T-helper 22 cell (primary cell): ENCODE measurements at places on chromosomes 16 and 17.

- DNase-seq, result no peak
Measured at GRCh38 chr16:49602201-49602975, 228.8 kb downstream of the C16orf78 start.

DNA sequence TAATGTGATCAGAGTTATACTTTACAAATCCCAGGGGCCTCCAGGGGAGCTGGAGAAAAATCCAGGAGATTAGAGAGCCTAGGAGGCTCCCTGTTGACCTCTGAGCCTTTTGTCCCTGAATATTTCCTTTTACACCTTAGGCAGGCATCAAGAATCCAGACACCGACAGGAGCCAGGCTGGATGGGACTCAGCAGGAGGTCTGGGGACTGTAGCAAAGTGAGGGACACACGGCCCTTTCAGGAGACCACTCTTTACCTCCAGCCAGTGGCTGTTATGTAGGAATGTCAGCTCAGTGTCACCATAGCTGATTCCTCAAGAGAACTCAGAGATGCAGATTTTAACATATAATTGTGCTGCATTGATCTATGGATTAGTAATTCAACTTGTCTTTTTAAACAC, 198.4 kb downstream of the SHISA9 start:
- no peak for DNase-seq

DNA sequence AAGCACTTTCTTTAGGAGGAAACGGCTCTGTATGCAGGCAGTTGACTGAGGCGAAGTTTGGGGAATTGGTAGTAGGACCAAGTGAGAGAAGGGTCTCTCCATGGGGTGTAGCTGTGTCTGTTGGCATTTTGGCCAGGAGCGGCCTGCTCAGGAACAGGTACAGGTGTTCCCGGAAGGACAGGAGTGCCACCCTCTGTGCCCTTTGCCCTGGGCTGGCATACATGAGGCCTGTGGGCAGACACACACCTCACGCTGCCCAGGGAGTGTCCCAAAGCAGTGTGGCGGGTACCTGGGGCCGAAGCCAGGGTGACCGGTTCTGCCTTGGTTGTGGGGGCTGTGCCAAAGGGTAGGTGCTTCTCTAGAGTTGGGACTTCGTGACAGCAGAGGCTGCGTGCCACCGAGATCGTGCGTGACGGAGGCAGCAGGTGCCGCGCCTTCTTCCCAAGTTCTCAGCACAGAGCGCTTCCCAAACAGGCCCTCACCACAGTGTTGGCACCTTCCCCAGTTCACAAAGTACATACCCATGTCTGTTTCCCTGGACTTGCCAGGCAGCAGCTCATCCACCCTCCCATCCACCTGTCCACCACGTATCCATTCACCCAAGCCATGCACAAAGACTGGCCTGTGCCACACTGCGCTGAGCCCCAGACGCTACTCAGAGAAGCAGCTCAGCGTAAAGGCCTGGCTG, 19.9 kb upstream of the TCF25 start:
- DNase-seq, result no peak

- DNase-seq, result no peak
Measured at GRCh38 chr17:43548689-43549379, 2.7 kb upstream of the ETV4 start.

DNA sequence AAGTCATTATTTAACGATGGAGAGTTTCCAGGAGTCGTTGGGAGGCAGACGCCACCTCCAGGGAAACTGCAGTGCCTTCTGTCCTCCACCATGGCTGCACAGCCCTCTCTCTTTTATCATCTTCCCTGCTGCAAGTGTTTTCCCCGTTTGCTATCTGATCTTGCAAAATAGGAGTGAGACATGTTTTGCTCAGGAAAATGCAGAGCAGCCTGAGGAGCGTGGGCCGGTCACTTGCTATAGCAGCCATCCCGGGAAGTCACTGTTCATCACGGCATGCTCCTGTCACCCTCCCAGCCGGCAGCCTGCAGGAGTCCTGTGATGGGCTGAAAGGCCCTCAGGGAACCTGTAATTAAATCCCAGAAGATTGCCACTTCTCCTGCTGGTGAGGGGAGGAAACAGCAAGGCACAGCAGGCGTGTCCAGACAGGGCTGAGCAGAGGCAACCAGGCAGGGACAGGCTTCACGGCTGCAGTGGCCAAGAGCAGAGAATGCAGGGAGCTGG, 143.1 kb downstream of the GSG1L start:
- DNase-seq, result no peak

GRCh38 chr16:72123426-72123825, 29.8 kb downstream of the DHX38 start:
- DNase-seq, result no peak

DNA sequence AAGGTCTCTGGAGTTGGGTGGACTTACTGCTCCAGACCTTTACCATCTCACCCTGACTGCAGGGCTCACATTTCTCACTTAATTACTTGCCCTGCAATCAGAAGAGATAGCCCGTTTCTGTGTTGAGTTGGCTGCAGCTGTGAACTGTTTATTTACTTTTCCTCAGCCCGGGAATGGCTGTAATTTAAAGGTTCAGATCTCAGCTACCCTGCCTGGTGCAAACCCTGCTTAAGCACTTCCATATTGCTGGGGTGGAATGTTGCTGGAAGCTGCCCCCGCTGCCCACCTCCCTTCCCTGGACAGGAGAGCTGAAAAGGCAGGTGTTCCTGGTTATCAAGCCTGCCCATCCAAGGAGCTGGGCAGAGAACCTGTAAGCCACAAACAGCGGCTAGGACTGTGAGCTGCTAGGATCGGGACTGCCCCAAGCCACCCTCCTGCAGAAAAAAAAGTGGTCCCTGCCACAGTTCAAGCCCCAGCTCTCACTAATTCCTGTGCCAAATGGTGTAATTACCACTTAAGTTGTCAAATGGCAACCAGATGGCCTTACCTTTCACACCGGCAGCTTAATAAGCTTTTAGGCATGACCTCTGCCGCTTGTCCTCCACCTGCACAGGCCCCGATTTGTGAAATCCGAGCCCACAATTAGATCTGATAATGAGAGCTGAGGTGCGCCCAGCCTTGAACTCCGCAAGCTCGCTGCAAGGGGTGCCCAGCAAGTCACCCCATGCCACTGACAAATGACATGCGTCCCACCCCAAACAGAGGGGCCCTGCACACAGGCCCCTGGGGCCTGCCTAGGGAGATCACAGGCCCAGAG, 269.8 kb downstream of the C16orf95 start:
- no peak for DNase-seq

- no peak for DNase-seq
Measured at GRCh38 chr17:39090400-39090799, 61.0 kb downstream of the PLXDC1 start.

DNA sequence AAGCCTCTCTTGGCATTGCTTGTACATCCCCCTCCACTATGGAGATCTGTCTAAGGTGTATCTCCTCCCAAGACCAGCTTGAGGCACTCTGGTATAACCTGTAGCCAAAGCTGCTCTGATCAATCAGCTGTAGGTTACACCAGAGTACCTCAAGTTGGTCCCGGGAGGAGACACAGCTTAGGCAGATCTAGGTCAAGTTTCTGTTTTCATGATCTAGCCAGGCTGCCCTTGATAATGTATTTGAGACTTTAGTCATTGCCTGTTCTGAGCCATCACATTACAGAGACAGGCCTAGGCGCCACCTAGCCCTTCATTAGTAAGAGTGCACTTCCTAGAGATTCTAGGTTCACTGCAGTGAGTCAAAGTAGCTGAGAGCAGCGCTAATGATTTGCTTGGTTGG, 31.4 kb downstream of the ASGR1 start:
- no peak for DNase-seq

GRCh38 chr16:56601325-56601724, 7.1 kb upstream of the MT2A start:
- no peak for DNase-seq

DNA sequence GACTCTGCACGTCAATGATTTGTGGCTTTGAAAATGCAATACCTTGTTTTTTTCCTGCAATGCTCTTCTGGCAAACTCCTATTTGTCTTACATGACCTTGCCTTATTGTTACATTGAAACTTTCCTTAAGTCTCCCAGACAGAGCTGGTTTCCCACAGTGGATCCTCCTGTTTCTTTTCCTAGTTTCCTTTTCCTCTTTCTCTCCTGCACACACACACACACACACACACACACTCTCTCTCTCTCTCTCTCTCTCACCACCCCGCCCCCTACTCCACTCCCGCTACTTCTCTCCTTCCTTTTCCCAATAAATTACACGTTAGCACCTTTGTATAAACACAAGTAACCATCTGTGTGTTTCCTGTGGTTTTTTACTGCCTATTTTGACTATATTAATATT, 2.3 kb downstream of the ORC6 start:
- DNase-seq, result no peak

DNA sequence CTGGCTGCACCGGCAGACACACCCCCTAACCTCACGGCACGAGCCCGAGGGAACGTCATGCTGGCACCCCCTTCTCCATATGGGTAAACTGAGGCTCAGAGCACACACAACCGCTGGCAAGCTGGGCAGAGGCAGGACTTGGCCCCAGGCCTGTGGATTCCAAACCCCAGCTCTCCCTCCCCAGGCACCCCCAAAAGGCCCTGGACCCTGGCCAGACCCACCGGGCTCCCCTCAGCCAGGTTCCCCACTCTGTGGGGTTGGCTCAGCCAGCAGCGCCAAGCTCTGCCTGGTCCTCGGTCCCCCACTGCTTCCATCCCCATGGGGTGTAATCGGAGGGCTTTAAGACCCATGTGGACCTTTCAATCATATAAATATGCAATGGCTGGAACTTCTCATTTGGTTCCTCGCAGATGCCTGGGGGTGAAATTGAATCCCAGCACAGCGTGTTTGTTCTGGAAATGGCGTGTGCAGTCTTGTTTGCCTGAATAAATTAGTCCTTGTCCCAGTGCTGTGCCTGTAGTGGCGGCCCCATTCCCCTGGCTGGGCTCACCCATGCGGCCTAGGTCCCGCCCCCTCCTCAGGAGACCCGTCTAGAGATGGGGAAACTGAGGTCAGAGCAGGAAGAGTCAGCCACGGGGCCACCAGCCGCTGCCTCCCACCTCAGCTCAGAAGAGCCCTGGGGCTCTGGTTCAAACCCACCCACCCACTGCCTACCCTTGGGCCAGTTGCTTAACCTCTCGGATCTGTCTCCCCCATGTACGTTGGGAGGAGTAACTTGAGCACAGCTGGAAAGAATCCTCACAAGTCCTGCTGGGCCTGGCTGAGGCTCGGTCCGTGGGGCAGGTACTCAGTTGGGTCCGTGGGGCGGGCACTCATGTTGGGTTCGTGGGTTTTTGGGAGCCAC, 57.3 kb downstream of the ZFPM1 start:
- DNase-seq, result no peak

GRCh38 chr16:58124601-58124915, 4.6 kb downstream of the CFAP20 start:
- no peak for DNase-seq

DNA sequence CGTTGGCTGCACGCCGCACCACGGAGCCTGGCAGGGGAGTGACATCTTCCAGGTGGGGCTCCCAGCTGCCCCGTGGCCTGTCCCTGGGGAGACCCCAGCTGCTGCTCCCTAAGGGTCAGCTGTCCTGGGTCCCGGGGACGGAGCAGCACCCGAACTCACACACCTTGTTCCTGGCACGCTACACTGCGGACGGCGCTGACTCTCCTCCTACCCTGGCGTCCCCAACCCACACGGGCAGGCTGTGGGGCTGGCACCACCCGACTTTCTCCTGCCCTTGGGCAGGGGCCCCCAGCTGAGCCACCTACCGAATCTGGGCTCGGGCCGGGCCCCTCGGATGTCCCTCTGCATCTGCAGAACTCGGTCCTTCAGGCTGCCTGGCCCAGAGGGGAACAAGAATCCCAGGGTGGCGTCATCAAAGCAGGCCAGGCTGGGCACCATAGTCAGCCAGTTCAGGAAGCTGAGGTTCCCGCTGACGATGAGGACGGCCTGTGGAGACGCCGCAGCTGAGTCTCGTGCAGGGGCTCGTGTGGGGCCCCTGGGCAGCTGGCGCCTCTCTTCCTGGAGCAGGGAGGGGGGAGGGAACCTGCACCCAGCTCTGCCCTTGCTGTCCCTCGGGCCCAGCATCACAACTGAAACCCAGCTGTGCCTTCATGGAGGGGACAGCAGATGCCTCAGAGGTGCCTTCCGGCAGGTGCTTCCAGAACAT, 70.5 kb upstream of the GNG13 start:
- no peak for DNase-seq

- DNase-seq, result no peak
Measured at GRCh38 chr17:17780922-17781590, 55.7 kb downstream of the SREBF1 start.

GRCh38 chr17:66778531-66779236, 56.2 kb upstream of the CACNG5 start:
- DNase-seq, result no peak

DNA sequence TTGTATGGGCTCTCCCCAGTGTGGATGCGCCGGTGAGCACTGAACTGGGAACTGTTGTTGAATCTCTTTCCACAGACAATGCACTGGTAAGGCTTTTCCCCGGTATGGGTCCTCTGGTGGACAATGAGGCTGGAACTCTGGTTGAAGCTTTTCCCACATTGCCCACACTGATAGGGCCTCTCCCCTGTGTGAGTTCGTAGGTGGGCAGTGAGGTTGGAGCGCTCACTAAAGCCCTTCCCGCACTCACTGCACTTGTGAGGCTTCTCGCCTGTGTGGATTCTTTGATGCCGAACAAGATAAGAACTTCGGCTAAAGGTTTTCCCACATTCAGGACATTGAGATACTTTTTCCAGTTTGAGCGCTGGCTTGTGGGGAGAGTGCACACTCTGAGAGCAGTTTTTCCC, 17.8 kb downstream of the ZSCAN32 start:
- DNase-seq, result no peak

- DNase-seq, result no peak
Measured at GRCh38 chr17:79147746-79148506, 73.3 kb downstream of the ENGASE start.

DNA sequence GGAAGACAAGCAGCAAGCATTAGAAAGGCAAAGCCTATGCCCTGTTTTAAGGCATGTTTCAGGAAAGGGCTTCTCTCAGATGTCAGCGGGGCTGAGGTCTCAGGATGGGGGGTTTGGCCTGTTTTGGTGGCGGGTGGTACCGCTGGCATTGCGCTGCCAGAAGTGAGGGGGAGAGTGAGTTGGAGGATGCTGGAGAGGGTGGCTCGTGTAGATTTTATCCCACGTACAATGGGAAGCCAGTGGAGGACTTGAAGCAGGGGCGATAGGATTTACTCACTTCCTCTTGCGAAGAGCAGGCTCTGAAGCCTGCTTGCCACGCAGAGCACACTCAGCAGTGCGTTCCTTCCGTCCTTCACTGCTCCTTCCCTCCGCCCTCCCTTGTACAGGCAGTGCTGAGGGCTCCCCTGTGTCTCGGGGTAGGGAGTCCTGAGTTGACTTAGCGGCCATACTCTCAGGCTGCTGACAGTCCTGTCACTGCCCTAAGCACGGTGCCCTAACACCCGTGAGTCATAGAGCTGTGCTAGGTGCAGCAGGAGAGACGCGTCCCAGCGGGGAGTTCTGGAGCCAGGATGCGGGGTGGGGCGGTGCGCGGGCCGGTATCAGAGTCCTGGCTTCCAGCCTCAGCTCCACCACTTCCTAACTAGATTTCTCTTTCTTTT, 113.1 kb downstream of the SNX29 start:
- DNase-seq, result no peak

- DNase-seq, result no peak
Measured at GRCh38 chr17:9183306-9183705, 162.0 kb downstream of the NTN1 start.
